ENCODE measurements at places on chromosomes 2 and 18.

- DNase-seq, result no peak
These were observed 64.7 kb upstream of the MGAT5 start for GRCh38 chr2:134189009-134189720.

- DNase-seq, result no peak
These were observed 136.8 kb downstream of the ASB1 start for GRCh38 chr2:238563551-238563950.

- DNase-seq, result no peak
These were observed 116.1 kb upstream of the SH3BP4 start for GRCh38 chr2:234835738-234836137.

- no peak for DNase-seq
These were observed 83.0 kb upstream of the CTDP1 start for GRCh38 chr18:79596446-79597175.

- DNase-seq, result no peak
These were observed 73.9 kb downstream of the SDC1 start for GRCh38 chr2:20150806-20151571.

- no peak for DNase-seq
These were observed 82.4 kb downstream of the RBMS1 start for GRCh38 chr2:160411167-160411566.

DNA sequence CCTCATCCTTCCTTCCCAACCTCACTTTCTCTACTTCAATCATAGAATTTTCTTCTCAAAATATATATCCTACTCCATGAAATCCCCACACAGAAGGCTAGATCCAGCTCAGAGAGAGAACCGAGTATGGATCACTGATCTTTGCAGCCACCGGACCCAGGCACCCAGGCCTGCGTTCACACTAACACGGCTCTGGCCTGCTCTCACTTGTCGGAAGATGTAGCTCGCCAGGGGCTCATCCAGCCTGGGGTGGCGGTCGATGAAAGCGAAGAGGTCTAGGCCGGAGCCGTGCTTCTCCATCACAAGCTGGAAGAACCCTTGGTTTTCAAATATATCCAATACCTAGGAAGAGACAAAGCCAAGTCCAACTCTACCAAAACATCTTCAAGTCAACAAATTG is 12.7 kb upstream of the MTERF4 start:
- no peak for DNase-seq

DNA sequence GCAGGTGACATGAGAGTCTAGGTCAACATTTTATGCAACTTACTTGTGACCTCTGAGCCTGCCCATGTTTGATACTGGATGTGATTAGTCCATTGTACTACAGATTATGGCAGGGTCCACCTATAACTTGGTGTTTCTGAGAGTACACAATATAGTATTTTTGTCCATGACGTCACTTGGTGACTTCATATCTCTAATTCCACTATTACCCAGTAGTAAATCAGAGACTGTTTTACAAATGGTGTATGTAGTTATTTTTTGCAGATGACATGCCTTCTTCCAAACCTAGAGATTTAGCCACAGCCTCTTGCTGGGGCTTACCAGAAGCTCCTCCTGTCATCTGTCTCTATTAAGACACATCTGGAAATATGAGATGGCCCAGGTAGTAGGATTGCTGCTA is 24.6 kb upstream of the TMX3 start:
- no peak for DNase-seq

GRCh38 chr2:72893594-72894319 is 6.5 kb downstream of the SPR start:
- DNase-seq, result no peak

- DNase-seq, result no peak
These were observed 10.6 kb upstream of the SLC66A3 start for GRCh38 chr2:11144738-11145079.
